ENCODE measurements at places on chromosomes 5 and 9.
A peak's percentile ranks its signal among the peaks of the same experiment; 100 is the strongest.

GRCh38 chr9:2198956-2199635, 183.9 kb downstream of the SMARCA2 start:
- no peak for DNase-seq

- DNase-seq = no peak
Measured at GRCh38 chr9:87226896-87227295, 270.8 kb upstream of the DAPK1 start.

GRCh38 chr5:65076251-65076869, 307.6 kb downstream of the CWC27 start:
- peak; percentile 63 for DNase-seq

GRCh38 chr5:56099346-56099745, 104.6 kb upstream of the IL6ST start:
- no peak for DNase-seq

GRCh38 chr5:99929806-99930135, 605.4 kb upstream of the FAM174A start:
- DNase-seq = no peak

GRCh38 chr9:100213730-100214477, 114.9 kb downstream of the INVS start:
- no peak for DNase-seq

DNA sequence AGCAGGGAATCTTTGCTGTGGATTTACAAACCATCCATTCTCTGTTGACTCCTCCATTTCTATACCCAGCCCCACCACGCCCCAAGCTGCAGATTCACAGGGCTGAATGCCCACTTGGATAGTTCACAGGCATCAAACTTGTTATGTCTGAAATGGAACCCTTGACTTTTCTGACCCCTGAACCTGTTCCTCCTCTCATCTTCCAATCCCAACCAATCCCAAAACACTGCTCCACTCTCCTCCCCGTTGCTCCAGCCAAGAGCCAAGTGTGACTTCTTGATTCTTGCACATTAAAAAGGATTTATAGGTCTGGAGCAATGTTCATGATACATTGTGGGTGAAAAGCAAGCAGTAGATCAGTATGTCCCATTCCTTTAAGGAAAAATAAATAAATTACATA, 145.6 kb downstream of the DAB2IP start:
- no peak for DNase-seq

DNA sequence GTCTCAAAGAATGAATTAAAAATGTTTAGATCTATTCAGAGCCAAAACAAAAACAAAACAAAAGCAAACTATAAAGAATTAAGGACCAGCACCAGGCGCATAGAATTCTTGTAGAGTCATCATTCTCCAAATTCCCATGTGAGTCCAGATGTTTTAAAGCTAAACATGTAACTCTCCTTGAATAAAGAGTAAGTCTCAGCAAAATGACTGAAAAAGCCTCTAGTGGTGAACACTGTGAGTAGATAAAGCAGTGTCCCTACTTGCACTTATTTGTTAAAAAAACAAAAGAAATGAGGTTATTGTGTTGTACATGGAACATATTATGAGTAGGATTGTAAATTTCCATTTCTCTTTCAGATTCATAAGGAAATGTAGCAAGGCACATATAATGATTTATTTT, 44.0 kb downstream of the NNT start:
- DNase-seq = no peak

GRCh38 chr5:88691945-88692868, 190.8 kb downstream of the MEF2C start:
- no peak for DNase-seq

GRCh38 chr9:16461137-16461840, 409.2 kb downstream of the BNC2 start:
- no peak for DNase-seq

GRCh38 chr5:126104951-126105350, 318.3 kb upstream of the GRAMD2B start:
- DNase-seq = no peak

DNA sequence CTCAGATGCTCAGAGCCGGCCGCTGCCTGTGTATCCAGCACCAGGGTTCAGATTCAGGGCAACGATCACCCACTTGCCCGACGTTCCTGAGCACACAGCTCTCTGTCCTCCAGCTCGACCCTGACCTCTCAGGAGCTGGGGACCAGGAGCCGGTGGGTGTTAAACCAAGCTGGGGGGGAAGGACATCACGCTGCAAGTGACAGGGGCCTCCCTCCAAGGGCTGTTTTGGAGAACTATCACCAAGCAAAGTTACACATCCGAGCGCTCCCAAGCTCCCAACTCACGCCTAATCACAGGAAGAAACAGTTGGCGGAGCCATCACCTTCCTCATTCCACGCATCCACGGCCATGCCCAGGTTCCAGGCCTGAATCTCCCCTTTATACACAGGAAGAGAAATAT, 51.5 kb upstream of the ZNF354A start:
- DNase-seq = no peak

GRCh38 chr5:126925482-126925881, 104.9 kb downstream of the MARCHF3 start:
- DNase-seq = no peak

GRCh38 chr9:78023003-78023741, 8.4 kb downstream of the GNAQ start:
- no peak for DNase-seq

GRCh38 chr5:65663804-65664521, 39.1 kb downstream of the SHLD3 start:
- DNase-seq = no peak

DNA sequence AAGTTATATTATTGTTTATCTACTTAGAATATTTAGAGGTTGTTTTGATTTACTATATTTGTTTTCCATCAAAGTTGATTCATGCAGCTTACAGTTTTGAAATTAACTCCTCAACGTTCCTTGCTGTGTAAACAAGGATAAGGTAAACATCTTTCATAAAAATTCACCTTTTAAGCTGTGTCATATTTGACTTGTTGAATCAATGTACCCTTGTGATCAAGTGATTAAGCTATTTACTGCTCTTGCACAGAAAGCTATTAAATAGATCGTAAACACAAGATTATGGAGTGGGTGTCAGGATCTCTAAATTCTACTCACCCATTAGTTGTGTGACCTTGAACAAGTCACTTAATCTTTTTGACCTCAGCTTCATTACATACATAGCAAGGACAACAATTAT, 2054.0 kb upstream of the NUDT12 start:
- DNase-seq = no peak

DNA sequence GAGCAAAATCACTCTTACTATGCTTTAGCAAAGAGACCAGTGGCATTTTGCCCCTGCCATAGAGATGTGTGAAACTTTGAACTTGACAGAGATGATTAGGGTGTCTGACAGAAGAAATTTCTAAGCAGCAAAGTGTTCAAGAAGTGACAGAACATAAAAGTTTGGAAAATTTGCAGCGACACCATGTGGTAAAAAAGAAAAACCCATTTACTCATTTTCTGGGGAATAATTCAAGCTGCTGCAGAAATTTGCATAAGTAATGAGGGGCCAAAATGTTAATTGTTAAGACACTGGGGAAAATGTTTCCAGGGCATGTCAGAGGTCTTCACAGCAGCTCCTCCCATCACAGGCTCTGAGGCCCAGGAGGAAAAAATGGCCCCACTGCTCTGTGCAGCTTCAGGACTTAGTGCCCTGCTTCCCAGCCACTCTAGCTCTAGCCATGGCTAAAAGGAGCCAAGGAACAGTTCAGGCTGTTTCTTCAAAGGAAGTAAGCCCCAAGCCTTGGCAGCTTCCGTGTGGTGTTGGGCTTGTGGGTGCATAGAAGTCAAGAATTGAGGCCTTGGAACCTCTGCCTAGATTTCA, 6.1 kb upstream of the AP3B1 start:
- no peak for DNase-seq

DNA sequence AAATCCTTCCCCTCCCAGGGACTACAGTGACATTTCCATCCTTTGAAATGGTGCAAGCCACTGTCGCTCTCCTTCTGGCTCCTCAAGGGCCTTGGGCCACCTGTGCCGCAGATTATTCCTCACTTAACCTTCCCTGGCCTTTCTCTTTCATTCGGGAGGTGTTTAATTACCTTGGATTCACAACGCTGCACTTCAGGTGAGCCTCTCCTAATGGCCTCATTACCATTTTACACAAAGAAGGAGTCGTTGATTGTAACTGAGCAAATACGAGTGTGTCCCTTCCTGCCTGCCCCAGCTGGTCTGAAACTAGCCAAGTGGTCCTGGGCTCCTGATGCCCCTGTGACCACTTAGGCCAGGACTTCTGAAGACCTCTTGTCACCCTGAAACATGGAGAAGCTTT, 205.0 kb downstream of the CRB2 start:
- DNase-seq = no peak

DNA sequence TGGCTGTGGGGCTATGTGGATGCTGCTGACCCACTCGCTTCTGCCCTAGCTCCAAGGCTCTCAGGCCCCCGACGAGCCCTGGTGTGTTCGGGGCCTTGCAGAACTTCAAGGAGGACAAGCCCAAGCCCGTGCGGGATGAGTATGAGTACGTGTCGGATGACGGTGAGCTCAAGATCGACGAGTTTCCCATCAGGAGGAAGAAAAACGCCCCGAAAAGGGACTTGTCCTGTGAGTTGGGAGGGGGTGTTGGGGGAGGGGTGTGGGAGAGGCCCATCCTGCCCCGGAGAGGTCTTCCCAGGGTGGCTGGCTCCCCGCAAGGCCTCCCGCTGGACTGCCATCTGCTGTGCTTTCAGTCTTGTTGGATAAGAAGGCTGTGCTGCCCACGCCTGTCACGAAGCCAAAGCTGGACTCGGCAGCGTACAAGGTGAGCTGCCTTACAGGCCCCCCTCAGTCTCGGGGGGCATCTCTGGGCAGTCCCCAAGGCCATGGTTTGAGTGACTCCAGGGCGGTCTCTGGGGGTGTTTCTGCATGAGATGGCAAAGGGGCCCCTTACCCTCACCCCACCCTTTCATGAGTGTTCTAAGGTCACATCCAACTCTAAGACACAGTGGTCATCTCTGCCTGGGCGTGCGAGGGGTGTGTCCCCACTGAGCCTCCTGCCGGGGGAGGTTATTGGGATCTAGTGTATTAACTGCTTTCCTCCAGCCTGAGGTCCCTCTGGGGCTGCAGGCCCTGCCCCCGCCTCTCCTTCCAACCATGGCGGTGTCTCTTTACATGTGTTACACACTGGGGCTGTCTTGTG, 89.5 kb downstream of the PHF2 start:
- no peak for DNase-seq

DNA sequence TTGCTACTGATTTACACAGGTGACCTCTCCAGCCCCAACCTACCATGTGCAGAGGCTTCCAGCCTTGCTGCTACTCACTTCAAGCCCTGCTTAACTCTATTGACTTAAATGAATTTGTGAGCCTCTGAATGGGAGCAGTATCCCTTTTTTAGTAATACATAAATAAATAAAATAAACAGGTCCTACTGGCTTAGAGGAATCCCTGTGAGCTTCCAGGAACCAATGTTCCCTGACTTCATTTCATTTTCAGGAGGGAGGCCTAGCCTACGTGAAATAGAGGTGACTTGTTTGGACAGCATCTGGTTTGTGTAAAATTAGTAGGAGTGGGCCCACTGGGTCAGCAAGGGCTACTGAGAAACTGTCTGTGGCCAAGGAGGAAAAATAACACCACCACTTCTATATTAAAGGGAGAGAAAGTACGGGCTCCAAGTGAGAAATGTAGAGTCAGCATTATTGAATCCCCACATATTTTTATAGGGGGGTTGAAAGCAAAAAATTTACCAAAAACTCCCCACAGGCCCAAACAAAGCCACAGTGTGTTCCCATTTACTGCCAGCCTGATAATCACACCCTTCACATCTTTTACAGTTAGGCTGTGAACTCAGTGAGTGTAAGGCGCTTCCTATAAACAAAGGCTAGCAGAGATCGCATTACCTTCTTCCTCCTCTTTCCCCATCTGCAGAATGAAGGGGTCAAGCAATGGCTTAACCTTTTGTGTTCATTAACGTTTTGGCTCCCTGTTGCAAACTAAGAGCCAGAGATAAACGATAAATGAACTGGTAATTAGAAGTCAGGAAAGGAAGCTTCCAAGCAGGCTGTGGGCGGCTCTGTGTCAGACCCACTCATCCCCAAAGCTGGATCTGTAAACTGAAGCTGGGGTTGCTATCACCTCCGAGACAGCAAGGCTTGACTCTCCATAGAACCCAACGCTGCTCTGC, 138.8 kb upstream of the LIFR start:
- no peak for DNase-seq

DNA sequence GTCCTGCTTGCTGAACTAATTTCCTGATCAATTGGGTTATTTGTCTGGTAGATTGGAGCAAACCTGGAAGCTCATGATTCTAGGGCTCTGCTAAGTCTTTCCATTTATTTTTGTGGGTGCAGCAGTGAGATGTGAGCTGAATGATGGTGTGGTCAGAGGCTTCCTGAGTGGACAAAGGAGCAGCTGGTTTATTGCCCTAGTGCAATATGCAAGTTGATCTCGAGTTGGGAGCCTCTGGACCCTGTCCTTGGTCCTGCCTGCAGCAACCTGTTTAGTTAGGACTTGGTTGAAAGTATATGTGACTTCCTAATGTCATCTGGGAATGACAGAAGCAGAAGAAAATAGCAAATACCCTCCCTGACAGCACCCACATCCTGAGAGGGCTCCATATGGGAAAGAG, 4.2 kb upstream of the UNC5A start:
- no peak for DNase-seq

GRCh38 chr5:144332265-144332664, 161.6 kb downstream of the KCTD16 start:
- no peak for DNase-seq

GRCh38 chr5:60362158-60362557, 337.8 kb downstream of the DEPDC1B start:
- DNase-seq = no peak

- no peak for DNase-seq
Measured at GRCh38 chr9:79884546-79884945, 312.8 kb downstream of the TLE4 start.

GRCh38 chr9:35691757-35692301, 2.1 kb upstream of the TPM2 start:
- DNase-seq = no peak

- no peak for DNase-seq
Measured at GRCh38 chr5:168941901-168942300, 359.0 kb downstream of the SLIT3 start.

DNA sequence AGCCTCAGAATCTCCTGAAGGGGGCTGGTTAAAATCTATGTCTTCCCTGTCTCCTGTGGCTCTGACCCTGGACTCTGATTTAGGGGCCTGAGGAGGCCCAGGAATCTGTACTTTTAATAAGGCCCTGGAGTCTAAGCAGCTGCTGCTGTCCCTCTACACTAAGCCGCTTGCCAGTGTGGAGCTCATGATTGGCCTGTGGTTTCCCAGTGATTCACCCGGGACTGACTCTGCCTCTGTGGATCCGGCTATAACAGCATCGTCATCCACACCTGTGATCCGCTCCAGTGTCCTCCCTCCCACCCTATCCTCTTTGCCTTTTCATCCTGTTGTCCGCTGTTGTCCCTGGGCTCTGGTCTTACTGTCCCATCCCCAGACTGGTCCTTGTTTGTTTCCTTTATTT, 3.7 kb downstream of the SLC31A2 start:
- DNase-seq = no peak

DNA sequence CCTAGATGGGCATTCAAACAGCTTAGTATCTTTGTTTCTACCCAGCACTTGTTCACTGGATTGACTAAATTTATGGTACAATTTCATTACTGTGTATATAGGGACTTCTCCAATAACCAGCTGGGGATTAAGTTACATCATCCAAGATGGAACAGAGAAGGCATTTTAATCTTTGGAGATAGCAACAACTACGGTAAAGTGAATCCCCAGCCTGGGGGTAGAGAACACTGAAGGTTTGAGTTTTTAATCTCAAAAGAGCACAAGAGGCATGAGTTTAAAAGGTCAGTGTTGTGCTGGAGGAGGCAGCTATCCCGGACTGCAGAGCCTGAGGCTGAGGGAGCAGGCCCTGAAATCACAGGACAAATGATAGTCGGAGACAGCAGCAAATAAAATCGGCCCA, 28.6 kb downstream of the DDX31 start:
- no peak for DNase-seq
